ENCODE measurements at places on chromosomes 2 and 18.

GRCh38 chr2:223784221-223784772 lies 53.1 kb downstream of the AP1S3 start:
- no peak for DNase-seq

DNA sequence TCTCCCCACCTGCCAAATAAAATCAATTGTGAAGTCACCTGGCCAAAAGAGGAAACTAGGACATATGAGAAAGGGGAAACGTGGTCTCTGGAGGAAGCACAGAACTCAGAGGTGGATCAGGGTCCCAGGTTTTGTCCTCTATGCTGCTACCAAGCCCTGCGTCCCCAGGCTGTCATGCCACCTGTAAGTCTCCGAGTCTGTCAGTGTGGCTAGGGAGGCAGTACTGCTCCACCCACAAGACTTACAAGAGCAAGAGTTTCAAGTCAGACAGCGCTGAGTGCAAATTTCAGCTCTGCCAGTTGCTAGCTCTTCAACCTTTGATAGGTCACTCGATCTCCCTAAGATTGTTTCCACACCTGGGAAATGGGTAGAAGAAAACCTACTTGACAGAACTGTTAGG lies 98.6 kb downstream of the C1QL2 start:
- DNase-seq = no peak

GRCh38 chr2:48715042-48715899 lies 40.3 kb downstream of the LHCGR start:
- peak; percentile 11 for DNase-seq

DNA sequence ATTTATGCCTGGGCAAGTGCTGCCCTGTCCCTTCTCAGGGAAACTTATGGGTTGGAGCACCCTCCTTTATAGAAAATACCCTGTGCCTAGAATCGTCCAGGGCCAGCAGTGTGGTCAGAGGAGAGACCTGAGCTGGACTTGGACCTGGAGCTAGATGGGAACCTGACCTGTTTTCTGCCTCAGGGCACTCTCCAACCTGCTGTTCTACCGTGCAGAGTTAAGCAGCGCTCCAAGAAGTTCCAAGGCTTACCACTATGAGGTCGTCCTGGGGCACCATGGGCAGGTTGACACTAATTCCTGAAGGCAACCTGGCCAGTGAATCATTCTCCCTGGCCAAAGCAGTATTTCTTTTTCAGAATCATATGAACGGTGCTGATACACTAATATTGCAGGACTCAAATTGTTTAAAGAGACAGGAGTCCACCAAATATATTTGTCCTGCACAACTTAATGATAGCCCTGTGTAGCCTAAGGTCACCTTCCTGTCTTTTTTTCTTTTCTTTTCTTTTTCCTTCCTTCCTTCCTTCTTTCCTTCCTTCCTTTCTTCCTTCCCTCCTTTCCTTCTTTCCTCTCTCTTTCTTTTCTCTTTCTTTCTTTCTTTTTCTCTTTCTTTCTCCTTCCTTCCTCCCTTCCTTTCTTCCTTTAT lies 455.4 kb upstream of the HNMT start:
- DNase-seq = no peak

DNA sequence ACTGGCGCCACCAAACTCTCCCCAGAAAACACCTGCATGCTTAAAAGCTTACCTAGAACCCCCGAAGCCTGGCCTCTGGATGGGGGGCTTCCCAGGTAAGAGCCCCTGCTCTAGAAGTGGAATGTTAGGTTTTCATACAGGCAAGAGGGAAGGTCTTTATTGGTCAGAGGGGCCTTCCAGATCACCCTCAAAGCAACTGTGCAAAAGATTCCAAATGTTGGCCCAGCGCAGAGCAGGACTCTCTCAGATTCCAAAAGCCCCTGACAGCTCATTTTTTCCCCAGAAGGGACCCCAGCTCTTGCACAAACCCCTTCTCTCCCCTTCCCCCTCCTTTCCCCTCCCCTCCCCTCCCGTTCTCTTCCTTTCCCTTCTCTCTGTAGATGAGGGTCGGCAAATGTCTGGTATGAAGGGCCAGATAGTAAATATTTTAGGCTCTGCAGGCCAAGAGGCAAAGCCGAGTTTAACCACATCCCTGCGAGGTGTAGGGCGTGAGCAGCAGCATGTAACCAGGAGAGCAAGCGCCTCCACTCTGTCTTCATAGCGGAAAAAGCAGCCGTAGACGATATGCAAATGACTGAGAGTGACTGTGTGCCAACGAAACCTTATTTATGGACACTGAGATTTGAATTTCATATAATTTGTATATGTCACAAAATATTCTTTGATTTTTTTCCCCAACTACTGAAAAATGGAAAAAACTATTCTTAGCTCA lies 116.9 kb downstream of the SMAD7 start:
- no peak for DNase-seq

Data from CMK (cell line).